ENCODE measurements at places on chromosomes 13 and 19. TPM values are rescaled to one million over a fixed set of nuclear protein-coding genes. Genes with fewer than 3 reads are reported as not detected.
A peak's percentile ranks its signal among the peaks of the same experiment; 100 is the strongest.

- H3K4me3 ChIP-seq: no peak overlapping the region
- peaks cover 18% of the 10 kb centered on the region for H3K4me1 ChIP-seq
- DNase-seq: peak; percentile 62
- peak overlapping the region; percentile 30 for H3K27ac ChIP-seq
These were observed 23.9 kb downstream of the WTIP start for GRCh38 chr19:34505321-34506025.

DNA sequence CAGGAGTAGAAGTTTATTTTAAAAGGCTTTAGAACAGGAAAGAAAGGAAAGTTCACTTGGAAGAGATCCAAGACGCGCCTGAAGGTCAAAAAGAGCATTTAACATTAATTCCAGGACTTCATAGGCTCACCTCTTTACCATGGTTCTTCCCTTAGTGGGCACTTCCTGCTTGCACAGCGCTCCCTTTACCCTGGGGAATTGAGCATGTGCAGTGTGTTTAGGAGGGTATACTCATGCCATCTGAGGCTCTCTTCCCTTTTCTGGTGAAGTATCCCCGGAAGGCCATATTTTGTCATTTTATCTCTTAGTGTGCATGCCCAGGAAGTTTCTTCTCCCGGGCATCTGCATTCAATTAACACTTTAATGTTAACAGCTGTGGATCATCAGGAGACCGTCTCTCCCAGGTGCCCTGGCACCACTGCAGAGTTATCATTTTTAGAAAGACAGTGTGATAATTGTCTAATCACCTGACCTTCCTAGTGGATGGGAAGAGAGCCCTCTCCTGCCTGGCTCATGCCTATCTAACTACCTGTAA lies 66.1 kb upstream of the ABCC4 start:
- no peak for DNase-seq
- H3K4me3 ChIP-seq: no peak overlapping the region
- H3K4me1 ChIP-seq: no peaks in the 10 kb centered on the region
- no peak overlapping the region for H3K27ac ChIP-seq

The ATXN8OS gene
- total RNA-seq: not detected

GRCh38 chr13:112712451-112713207 lies 22.8 kb downstream of the ATP11A start:
- DNase-seq: peak; percentile 54
- H3K4me1 ChIP-seq: peaks cover 7% of the 10 kb centered on the region
- peak overlapping the region; percentile 85 for H3K27ac ChIP-seq
- no peaks in the 10 kb centered on the region for H3K36me3 ChIP-seq

DNA sequence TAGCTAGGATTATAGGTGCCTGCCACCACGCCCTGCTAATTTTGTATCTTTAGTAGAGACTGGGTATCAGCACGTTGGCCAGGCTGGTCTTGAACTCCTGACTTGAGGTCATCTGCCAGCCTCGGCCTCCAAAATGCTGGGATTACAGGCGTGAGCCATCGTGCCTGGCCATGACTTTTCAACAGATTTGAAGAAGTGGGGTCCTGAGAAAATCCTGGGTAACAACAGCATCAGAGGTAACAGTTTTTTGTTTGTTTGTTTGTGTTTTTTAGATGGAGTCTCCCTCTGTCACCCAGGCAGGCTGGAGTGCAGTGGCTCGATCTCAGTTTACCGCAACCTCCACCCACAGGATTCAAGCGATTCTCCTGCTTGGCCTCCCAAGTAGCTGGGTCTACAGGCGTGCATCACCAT lies 3.7 kb downstream of the JUNB start:
- peaks cover 4% of the 10 kb centered on the region for H3K4me1 ChIP-seq
- peak overlapping the region; percentile 90 for H3K4me3 ChIP-seq
- H3K27me3 ChIP-seq: no peaks in the 10 kb centered on the region
- H3K27ac ChIP-seq: peak overlapping the region; percentile 96

The GNG7 gene
- total RNA-seq: 0.96 TPM

DNA sequence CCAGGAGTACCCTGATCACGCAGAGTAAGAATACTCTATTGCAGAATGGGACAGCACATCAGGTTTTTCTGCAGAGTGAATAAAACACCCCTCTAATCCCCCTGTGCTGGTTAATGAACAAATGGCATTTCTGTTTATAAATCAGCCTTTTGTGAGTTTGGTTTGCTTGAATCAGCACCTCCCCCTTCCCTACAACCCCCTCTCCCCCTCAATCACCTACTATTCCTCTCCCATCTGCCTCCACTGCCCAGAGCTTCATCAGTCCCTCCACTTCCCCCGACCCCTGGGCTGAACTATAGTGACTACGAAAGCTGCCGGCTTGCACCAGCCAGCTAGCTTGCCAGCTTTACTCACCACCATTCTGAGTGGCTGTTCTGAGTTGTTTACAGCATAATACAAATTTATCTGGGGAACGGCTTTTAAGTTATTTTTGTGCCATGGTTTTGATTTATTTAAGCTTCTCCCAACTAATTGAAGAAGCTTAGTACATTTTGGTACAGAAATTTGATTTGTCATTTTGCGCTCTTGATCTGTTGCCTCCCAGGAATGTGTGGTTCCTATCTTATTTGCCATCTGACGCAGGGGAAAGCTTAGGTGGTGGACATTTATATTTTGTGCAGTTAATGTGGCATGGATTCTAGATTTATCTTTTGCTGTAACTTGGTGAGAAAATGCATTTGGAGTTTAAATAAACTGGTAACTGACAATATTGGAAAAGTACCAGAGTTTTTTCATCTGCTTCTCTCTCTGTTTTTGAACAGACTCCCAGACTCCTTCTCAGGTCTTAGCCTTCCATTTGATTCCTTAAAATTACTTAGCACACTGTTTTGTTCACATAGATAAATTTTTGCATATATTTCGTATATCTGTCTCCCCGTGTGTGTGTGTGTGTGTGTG lies 41.7 kb upstream of the WDFY2 start:
- peak overlapping the region; percentile 3 for H3K4me3 ChIP-seq
- no peak for DNase-seq
- H3K27me3 ChIP-seq: no peaks in the 10 kb centered on the region
- H3K27ac ChIP-seq: no peak overlapping the region

- no peak overlapping the region for H3K4me3 ChIP-seq
- no peaks in the 10 kb centered on the region for H3K4me1 ChIP-seq
- no peak for DNase-seq
- no peaks in the 10 kb centered on the region for H3K27me3 ChIP-seq
- no peak overlapping the region for H3K27ac ChIP-seq
These were observed 498 bp downstream of the PROZ start for GRCh38 chr13:113158946-113159345.

- no peaks in the 10 kb centered on the region for H3K36me3 ChIP-seq
- H3K4me1 ChIP-seq: peaks cover 28% of the 10 kb centered on the region
These were observed 97.3 kb downstream of the STARD13 start for GRCh38 chr13:33188093-33188882.

The ZNF560 gene
- not detected for total RNA-seq

The GNA15 gene
- total RNA-seq: 7.1 TPM

The MAMSTR gene
- 0.32 TPM for total RNA-seq

DNA sequence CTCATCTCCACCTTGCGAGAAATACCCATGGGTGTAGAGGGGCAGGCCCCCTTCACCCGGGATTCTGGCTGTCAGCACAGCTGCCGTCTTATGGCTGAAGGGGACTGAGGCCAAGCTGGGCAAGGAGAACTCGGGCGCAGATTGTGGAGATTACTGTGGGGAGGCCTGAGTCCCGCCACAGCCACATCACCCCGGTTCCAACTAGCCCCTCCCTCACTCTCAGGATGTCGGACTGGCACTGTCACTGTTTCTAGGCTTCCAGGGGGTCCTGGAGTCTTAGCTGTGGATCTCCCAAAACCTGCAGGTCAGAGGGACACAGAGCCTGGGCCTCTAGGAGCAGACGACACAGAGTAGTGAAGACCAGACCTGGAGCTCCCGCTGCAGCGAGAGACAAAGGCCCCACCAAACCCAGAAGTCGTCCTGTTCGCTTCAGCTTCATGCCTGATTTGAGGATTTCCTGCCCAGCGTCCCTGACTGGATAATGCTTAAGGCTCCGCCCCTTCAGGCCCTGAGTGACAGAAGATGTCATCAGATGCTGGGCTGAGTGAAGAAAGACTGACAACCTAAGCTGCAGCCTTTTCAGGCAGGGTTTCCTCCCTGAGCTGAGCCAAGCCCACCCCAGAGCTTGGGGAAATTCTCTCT lies 55.8 kb downstream of the ZNF93 start:
- H3K4me3 ChIP-seq: no peak overlapping the region
- H3K4me1 ChIP-seq: no peaks in the 10 kb centered on the region
- DNase-seq: no peak
- H3K27ac ChIP-seq: no peak overlapping the region
- no peaks in the 10 kb centered on the region for H3K36me3 ChIP-seq

DNA sequence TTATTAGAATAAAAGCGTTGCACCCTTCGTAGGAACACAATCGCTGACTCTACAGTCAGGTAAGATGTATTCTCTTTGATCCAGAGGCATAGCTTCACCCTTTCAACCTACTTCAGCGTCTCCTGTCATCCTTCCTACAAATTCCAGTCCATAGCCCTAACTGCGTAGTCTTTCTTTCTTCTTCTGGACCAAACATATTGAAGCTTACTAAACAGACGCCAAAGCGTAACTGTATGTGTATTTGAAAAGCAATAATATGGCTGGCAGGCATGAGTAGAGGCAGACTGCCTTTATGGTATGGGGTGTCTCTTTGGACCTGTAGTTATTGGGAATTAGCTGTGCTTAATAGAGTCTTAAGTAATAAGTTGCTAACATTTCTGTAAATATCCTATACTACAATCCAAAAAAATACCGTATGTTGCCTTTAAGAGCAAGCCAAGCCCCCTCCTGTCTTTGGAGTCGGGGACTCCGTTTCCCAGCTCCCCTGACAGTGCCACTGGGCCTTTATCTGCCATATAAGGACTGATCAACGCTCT lies 392 bp upstream of the ZNF548 start:
- no peak for DNase-seq
- H3K4me3 ChIP-seq: peak overlapping the region; percentile 72
- peak overlapping the region; percentile 93 for H3K27ac ChIP-seq
- H3K4me1 ChIP-seq: peaks cover 10% of the 10 kb centered on the region

DNA sequence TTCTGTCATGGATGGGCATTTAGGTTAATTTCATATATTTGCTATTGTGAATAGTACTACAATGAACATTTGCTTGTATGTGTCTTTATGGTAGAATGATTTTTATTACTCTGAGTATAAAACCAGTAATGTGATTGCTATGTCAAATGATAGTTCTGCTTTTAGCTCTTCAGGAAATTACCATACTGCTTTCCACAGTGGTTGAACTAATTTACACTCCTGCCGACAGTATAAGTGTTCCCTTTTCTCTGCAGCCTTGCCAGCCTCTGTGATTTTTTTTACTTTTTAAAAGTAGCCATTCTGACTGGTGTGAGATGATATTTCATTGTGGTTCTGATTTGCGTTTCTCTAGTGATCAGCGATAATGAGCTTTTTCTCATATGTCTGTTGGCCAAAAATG lies 6.5 kb downstream of the SIGLEC7 start:
- no peak for DNase-seq
- H3K36me3 ChIP-seq: no peaks in the 10 kb centered on the region
- no peak overlapping the region for H3K4me3 ChIP-seq
- no peaks in the 10 kb centered on the region for H3K4me1 ChIP-seq
- H3K27ac ChIP-seq: no peak overlapping the region
- no peaks in the 10 kb centered on the region for H3K27me3 ChIP-seq

DNA sequence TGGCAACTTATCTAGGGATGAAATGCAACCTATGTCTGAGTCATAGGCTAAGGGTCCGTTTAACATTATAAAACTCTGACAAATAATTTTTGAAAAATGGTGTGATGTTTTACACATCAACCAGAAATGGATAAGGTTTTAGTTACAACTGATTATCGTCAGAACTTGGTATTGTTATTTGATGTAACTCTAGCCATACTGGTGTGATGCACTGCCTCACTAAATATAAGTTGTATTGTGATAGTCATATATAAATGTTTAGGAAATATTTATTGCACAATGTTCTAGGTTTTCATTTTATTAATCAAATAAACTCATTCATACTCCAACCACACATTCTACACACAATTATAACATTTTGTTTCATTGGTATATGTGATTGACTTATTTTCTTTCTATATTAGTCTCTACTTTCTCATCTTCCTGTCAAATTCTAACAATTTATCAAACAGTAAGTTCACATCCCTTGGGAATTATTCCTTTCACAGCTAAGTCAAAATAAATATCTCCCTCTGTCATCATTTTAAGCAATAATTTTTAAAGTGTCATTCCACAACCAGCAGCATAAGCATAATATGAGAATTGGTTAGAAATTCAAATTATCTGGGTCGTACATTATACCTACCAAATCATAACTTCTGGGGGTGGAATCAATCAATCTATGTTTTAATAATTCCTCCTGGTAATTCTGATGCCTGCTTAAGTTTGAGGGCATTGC lies 873.9 kb downstream of the SLITRK1 start:
- no peaks in the 10 kb centered on the region for H3K4me1 ChIP-seq
- H3K27me3 ChIP-seq: no peaks in the 10 kb centered on the region
- no peak overlapping the region for H3K27ac ChIP-seq
- H3K36me3 ChIP-seq: no peaks in the 10 kb centered on the region
- no peak overlapping the region for H3K4me3 ChIP-seq
- no peak for DNase-seq

DNA sequence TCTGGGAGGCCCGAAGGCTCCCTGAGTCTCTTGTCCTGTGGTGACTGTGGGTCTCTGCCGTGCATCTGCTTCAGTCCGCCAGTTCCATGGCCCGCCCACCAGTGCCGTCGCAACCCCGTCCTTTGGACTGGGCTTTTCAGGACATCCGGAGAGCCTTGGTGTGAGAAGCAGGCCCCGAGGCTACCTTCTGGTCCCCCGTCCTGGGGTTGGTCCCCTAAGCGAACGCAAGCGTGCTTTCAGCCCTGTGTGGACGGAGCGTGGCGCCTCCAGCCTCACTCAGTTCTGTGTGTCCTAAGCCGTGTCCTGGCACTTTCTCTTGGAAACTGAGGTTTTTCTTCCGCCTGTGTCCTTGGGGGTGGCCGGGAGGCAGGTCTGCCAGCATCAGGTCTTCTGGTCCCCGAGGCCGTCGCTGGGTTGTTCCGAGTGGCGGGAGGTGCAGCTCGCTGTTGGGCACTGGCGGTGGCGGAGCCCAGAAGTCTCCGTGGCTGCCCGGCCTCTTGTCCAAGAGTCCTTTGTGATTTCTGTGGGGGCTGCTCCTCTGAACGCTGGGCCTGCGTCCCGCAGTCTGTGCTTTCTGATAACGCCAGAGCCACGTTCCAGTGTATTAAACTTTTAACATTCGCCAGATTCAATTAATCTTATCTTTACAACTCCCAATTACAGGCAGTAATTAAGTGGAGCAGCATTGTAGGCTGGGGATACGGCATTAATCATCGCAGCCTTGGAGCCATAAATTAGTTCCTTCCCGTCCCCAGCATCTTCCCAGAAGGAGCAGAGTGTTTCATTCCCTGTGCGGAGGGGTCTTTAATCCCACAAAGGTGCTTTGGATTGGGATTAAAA lies 99.5 kb downstream of the KDM4B start:
- no peaks in the 10 kb centered on the region for H3K4me1 ChIP-seq
- DNase-seq: no peak
- no peak overlapping the region for H3K27ac ChIP-seq
- H3K36me3 ChIP-seq: peaks cover 11% of the 10 kb centered on the region
- H3K4me3 ChIP-seq: no peak overlapping the region

GRCh38 chr13:48562296-48563066 lies 29.6 kb upstream of the RCBTB2 start:
- no peak for DNase-seq
- H3K4me3 ChIP-seq: no peak overlapping the region
- no peaks in the 10 kb centered on the region for H3K27me3 ChIP-seq
- H3K4me1 ChIP-seq: no peaks in the 10 kb centered on the region
- H3K27ac ChIP-seq: no peak overlapping the region

GRCh38 chr13:24267274-24267673 lies 42.1 kb upstream of the C1QTNF9 start:
- H3K36me3 ChIP-seq: no peaks in the 10 kb centered on the region
- peaks cover 4% of the 10 kb centered on the region for H3K4me1 ChIP-seq
- no peaks in the 10 kb centered on the region for H3K27me3 ChIP-seq
- DNase-seq: no peak
- peak overlapping the region; percentile 19 for H3K4me3 ChIP-seq

The MATK gene
- total RNA-seq: not detected

All from ascending aorta (tissue), 2 donors.